ENCODE measurements at places on chromosomes 1 and 21.

- no peak for DNase-seq
Observed at GRCh38 chr1:23344987-23345472, 946 bp upstream of the HNRNPR start.

DNA sequence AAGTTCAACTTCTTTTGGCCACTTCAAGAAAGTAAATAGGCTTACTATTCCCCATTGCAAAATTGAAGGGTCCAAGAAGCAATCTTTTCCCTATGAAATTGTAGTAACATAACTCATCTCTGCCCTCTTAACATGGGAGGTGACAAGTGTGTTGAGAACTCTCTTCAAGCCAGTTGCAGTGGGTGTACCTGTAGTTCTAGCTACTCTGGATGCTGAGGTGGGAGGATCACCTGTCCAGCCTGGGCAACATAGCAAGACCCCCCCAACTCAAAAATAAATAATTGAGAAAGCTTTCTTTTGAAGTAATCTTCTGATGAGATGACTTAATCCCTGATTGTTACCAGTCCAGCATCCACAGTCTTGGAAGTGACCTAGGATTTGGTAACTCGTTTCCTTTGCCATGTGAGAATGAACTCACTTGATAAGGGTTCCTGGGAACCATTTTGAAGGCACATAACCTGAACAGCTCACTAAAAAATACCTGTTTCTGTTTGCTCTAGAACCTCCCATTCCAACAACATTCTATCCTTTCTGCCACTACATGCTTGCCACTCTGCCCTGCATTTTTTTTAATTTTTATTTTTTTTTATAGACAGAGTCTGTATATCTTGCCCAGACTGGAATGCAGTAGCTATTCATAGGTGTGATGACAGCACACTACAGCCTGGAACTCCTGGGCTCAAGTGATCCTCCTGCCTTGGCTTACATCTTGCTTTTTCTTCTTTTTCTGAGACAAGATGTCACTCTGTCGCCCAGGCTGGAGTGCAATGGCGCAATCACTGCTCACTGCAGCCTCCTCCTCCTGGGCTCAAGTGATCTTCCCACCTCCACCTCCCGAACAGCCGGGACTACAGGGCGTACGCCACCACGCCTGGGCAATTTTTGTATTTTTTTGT is 1.4 kb upstream of the IPO9 start:
- DNase-seq = no peak

GRCh38 chr1:32953495-32953894 is 11.1 kb downstream of the RNF19B start:
- DNase-seq = no peak

GRCh38 chr1:74690364-74690696 is 16.7 kb upstream of the ERICH3 start:
- no peak for DNase-seq

GRCh38 chr1:110872745-110873720 is at the start of gene CD53:
Gene CD53, plus strand, starts transcription at chr1:110873148. Its CDS starts 18,261 bp downstream, at chr1:110891409.
- peak; percentile 70 for DNase-seq

- no peak for DNase-seq
Observed at GRCh38 chr1:14996133-14997050, 157.2 kb upstream of the TMEM51 start.

- DNase-seq = no peak
Observed at GRCh38 chr1:66752671-66753371, 562 bp downstream of the DYNLT5 start.

- no peak for DNase-seq
Observed at GRCh38 chr1:215028954-215029353, 53.6 kb upstream of the KCNK2 start.

DNA sequence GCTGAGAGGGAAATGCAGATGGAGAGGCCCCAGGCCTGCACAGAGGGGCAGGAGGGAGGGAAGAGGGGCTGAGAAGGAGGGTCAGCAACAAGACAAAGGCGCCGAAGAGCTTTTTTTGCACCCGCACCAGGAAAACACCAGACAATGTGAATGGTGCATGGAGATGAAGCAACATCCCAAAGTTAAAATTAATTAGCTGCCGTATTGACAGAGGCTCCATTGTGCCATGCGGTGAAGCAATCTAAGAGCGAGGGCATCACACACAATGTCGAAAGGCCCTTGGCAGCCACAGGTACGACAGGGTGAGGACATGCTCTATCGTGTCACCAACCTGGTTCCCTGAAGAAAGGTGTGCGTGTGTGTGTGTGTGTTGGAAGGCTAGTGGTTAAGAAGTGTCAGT is 41.2 kb downstream of the SSBP3 start:
- no peak for DNase-seq

DNA sequence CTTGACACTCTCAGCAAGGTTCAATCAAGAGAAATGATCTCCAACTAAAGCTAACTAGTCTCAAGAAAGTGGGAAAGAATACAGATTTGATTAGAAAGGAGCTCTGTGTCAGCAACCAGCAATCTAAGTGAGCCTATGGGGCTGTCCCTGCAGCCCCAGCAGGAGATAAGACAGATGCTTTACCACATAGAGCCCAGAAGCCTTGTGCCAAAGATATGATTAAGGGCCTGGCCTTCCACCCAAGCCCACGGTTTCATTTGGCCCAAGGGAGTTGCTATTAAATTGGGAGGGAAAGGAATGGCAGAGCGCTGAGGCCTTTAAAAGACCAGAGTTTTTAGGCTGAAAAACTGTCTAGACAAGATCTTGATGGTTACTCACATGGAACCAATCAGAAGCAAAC is 74.8 kb downstream of the HLCS start:
- DNase-seq = no peak

GRCh38 chr1:200780545-200781369 is 42.1 kb downstream of the CAMSAP2 start:
- no peak for DNase-seq

DNA sequence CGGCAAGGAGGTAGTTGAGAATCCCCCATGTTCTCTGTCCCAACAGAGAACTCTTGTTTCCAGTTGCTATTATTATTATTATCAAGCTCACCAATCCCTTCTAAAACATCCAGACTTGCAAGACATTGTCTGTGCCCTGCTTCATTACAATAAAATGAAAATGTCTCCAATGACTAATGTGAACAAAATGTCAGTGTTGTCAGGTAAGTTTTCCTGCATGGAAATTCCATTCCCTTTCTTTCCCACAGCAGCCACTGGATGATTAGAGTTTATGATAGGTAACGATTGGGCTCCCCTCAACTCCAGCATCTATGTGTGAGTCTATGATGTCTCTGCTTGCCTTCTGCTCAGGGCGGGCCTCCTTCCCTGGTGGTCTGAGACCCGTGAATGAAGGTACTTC is 8.9 kb upstream of the DYRK1A start:
- DNase-seq = no peak

DNA sequence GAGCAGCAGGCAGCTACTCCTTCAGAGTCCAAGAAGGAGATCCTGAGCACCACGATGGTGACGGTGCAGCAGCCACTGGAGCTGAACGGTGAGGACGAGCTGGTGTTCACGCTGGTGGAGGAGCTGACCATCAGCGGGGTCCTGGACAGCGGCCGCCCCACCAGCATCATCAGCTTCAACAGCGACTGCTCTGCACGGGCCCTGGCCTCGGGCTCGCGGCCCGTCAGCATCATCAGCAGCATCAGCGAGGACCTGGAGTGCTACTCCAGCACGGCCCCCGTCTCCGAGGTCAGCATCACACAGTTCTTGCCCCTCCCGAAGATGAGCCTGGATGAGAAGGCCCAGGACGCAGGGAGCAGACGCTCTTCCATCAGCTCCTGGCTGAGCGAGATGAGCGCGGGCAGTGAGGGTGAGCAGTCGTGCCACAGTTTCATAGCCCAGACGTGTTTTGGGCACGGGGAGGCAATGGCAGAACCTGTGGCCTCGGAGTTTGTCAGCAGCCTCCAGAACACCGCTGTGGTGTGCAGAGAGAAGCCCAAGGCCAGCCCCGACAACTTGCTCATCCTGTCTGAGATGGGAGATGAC is 531.8 kb downstream of the KIF26B start:
- DNase-seq = no peak

- no peak for DNase-seq
Observed at GRCh38 chr1:66489972-66490601, 43.9 kb upstream of the SGIP1 start.

- DNase-seq = no peak
Observed at GRCh38 chr1:80444171-80444570, 1356.6 kb upstream of the ADGRL2 start.

DNA sequence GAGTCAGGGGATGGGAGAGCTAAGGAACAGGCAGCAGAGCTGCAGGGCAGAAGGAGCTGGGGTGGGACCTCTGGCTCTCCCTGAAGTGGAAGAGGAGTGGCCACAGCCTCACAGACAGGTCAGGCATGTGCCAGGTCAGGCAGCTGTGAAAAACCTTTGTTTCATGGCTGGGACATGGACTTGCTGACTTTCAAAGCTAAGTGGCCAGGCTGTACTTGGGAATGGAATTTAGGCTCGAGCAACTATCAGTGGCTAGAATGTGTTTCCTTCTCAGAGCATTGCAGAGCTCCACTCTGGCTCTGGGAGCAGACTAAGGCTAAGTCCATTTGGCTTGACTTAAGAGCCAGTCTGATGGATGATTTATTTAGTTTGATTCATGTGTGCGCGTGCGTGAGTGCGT is 385.1 kb downstream of the LMX1A start:
- no peak for DNase-seq

GRCh38 chr21:14737284-14737691 is 191.2 kb upstream of the SAMSN1 start:
- no peak for DNase-seq

- DNase-seq = no peak
Observed at GRCh38 chr1:181425566-181425965, 57.8 kb upstream of the CACNA1E start.

DNA sequence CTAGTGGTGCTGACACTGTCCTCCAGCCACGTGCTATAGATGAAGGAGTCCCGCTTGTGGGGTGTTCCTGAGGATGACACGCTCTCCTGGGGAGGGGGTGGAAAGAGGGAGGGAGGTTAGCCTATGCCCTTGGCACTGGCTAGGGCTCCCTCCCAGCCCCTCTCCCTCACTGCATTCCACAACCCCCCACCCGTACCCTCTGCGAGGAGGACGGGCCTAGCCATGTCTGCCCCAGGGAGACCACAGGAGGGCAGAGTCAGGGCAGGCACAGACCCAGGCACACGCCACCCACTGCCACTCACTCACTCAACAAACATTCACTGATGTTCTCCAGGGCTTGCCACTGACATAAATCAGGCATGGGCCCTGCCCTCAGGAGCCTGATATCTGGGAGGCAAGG is 70.7 kb downstream of the RAP1GAP start:
- no peak for DNase-seq
